MCF 10A (cell line): ENCODE measurements at places on chromosomes 2 and 18. TPM values are rescaled to one million over a fixed set of nuclear protein-coding genes. Genes with fewer than 3 reads are reported as not detected.

VSNL1 gene
- total RNA-seq = 1.3 and 2.4 TPM in 2 replicates

PLGLB1 gene
- total RNA-seq = 0.74 and 0.84 TPM in 2 replicates

IL1RL1 gene
- 10.0 and 25.6 TPM in 2 replicates for total RNA-seq

CPS1 gene
- total RNA-seq = 18.4 and 20.6 TPM in 2 replicates

PCARE gene
- total RNA-seq = not detected in 2 replicates

SH3BP4 gene
- total RNA-seq = 57.6 and 59.7 TPM in 2 replicates
